ENCODE measurements at places on chromosomes 16 and 17. TPM values are rescaled to one million over a fixed set of nuclear protein-coding genes. Genes with fewer than 3 reads are reported as not detected.

The EPN3 gene
- total RNA-seq, result 72.1 TPM

The PIMREG gene
- total RNA-seq, result 7.6 TPM

The RUNDC1 gene
- total RNA-seq, result 19.7 TPM

- no peak for DNase-seq
- H3K4me3 ChIP-seq, result no peak overlapping the region
- H3K36me3 ChIP-seq, result peaks cover 6% of the 10 kb centered on the region
- H3K27ac ChIP-seq, result no peak overlapping the region
- H3K4me1 ChIP-seq, result peaks cover 22% of the 10 kb centered on the region
Observed at GRCh38 chr17:49637739-49638138, 40.2 kb downstream of the SPOP start.

- no peaks in the 10 kb centered on the region for H3K36me3 ChIP-seq
- no peaks in the 10 kb centered on the region for H3K27me3 ChIP-seq
- H3K27ac ChIP-seq, result no peak overlapping the region
- DNase-seq, result no peak
- no peak overlapping the region for H3K4me3 ChIP-seq
Observed at GRCh38 chr17:65742403-65743307, 181.2 kb upstream of the AXIN2 start.

- DNase-seq, result no peak
- H3K27me3 ChIP-seq, result peaks cover 11% of the 10 kb centered on the region
- no peaks in the 10 kb centered on the region for H3K36me3 ChIP-seq
- no peak overlapping the region for H3K4me3 ChIP-seq
Observed at GRCh38 chr17:5506307-5506706, 19.9 kb downstream of the MIS12 start.

GRCh38 chr16:87457061-87457611, 35.7 kb downstream of the ZCCHC14 start:
- H3K4me3 ChIP-seq, result no peak overlapping the region
- H3K4me1 ChIP-seq, result peaks cover 19% of the 10 kb centered on the region
- DNase-seq, result no peak
- H3K27ac ChIP-seq, result no peak overlapping the region
- H3K36me3 ChIP-seq, result no peaks in the 10 kb centered on the region

GRCh38 chr17:42260318-42260717, 15.9 kb downstream of the STAT5B start:
- no peaks in the 10 kb centered on the region for H3K36me3 ChIP-seq
- no peak overlapping the region for H3K27ac ChIP-seq
- no peak overlapping the region for H3K4me3 ChIP-seq
- DNase-seq, result no peak
- H3K27me3 ChIP-seq, result no peaks in the 10 kb centered on the region
- peaks cover 2% of the 10 kb centered on the region for H3K4me1 ChIP-seq
